ENCODE measurements at places on chromosomes 11 and 22. TPM values are rescaled to one million over a fixed set of nuclear protein-coding genes. Genes with fewer than 3 reads are reported as not detected.

The CASP5 gene
- polyA plus RNA-seq: not detected

DNA sequence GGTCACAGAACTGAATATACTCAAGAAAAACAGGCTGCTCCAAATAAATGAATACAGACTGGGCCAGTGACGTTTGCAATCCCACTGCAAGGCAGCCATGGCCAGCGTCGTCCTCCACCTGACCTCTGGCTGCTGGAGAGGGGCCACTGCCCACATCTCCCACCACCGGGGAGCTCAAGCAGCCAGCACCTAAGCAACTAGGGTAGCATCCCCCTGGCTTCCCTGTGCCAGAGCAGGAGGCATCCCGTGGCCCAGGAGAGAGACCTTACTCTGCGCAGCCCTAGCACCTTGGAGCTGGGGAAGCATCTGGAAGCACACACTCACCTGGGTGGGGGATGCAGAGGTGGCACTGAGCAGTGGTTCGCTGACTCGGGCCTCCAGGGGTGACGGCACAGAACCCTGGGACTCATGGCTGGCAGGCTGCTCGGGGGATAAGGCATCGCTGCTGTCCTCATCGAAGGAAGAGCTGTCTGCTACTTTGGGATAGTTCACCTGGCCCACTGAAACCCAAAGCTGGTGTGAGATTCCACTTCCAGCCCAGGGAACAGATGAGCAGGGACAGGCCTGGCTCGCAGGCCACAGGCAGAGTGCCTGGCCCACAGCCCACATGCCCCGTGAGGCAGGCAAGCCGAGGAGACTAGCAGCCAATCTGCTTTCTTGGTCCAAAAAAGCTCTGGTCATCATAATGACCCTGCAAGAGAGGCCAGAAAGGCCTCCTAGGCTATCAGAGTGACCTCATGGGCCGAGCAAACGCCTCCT is 53.7 kb downstream of the SGSM3 start:
- DNase-seq: no peak

DNA sequence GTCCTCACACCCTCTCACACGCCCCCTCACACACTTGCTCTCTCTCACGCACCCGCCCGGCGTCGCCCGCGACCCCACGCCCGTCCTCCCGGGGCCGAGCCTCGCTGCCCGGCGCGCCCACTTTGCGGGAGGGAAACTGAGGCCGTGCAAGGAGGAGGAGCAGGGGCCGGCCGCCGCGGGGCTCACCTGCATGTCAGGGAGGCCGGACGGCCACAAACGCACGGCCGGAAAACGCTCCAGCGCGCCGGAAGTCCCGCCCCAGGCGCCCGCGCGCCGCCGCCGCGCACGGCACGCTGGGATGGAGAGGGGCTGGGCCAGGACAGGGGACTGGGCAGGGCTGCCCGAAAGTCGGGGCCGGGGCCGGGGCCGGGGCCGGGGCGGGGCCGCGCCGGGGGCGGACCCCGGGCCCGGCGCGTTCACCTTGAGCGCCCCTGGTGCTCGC is at the start of gene CHID1:
Gene CHID1 (minus strand): TSS at position 222 of the 442 bp plus-strand sequence. CDS start 5,994 bp downstream, outside the sequence.
- peak; percentile 95 for DNase-seq

DNA sequence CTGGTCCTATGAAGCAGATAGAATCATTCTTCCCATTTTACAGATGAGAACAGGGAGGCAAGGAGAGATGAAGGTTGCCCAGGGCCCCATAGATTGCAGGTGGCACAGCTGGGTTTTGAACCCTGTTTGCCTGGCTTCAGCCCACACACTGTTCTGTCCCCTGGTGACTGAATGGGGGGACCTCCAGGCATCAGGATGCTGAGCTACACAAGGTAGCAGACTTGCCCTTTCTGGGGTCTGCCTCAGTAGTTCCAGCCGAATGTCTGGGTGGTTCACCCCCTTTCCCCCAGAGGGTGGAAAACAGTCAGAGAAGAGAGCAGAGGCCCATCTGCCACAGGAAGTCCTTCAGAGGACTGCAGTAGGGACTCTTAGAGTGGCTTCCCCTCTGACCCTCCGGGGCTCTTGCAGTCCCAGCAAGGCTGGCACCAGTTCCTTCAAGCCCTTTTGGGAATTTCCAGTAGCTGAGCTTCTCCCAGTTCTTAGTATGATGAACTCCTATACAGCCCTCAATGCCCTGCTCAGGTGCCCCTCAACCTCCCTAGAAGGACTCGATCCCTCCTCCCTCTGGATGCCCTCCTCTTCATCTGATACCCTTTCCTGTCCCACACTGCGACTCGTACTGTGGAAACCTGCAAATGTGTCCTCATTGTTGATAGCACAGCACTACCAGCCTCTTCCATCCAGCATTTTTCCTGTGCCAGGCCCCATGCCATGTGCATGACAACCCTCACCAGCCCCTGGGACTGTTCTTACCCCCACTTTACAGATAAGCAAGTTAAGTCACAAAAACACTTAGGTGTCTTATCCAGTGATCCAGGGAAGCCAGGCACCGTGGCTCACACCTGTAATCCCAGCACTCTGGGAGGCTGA is 82.8 kb downstream of the IGLL1 start:
- no peak for DNase-seq

DNA sequence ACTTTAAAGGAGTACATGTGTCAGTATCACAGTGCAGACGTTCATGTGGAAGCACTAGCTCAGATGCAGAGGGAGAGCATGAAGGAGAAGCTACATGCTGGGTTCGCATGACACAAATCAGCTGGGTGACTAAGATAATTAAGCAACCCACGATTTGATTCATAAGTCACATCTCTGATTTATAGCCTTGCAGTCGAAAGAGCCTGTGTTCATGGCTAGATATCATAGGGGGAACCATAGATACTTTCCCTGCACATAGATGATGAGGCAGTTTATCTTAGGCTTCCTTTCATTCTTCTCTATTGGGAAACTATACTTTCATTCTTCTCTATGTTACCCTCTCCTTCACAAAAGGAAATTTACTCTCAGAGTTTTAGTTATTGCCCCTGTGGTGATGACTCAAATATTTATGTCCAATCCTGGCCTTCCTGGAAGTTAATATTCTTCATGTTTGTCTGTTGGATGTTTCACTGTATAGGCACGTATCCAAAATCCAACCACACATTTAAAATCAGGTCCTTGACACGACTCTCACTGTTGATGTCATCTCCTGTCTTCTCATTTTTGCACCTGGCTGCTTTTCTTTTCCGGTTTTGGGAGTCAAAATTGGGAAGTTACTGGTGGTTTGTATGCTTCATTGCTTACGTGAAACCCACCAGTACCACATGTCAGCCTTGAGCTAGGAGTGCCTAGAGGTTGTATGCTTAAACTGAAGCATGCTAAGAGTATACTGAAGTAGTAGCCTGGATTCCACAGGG is 56.3 kb upstream of the SLC5A12 start:
- peak; percentile 85 for DNase-seq

The PANX1 gene
- 25.2 TPM for polyA plus RNA-seq

The CST6 gene
- polyA plus RNA-seq: 1.0 TPM

All from muscle of leg (tissue), 16 donors.